Posterior cingulate gyrus (tissue), 11 donors: ENCODE measurements at places on chromosomes 7 and 10.

DNA sequence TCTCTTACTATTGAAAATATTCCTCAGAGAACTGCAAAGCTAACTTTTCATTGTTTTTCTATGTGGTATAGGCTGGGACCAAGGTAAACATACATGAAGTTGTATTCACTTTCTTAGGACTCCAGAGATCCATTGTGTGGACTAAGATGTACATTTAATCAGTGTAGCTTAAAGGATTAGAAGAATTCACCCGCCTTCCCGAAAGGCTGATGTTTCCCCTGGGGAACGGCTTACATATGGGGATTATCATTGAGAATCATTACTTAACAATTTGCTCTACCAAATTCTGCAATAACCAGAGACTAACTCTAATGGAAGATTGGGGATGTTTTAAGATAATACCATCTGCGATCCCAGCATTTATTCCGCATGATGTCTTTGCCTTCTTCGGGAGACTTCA lies 257.1 kb upstream of the KIAA1217 start:
- no peak for DNase-seq

- peak; percentile 61 for DNase-seq
These were observed 24.8 kb downstream of the WDR86 start for GRCh38 chr7:151384776-151385625.

GRCh38 chr7:41047211-41047610 lies 655.7 kb downstream of the INHBA start:
- no peak for DNase-seq

DNA sequence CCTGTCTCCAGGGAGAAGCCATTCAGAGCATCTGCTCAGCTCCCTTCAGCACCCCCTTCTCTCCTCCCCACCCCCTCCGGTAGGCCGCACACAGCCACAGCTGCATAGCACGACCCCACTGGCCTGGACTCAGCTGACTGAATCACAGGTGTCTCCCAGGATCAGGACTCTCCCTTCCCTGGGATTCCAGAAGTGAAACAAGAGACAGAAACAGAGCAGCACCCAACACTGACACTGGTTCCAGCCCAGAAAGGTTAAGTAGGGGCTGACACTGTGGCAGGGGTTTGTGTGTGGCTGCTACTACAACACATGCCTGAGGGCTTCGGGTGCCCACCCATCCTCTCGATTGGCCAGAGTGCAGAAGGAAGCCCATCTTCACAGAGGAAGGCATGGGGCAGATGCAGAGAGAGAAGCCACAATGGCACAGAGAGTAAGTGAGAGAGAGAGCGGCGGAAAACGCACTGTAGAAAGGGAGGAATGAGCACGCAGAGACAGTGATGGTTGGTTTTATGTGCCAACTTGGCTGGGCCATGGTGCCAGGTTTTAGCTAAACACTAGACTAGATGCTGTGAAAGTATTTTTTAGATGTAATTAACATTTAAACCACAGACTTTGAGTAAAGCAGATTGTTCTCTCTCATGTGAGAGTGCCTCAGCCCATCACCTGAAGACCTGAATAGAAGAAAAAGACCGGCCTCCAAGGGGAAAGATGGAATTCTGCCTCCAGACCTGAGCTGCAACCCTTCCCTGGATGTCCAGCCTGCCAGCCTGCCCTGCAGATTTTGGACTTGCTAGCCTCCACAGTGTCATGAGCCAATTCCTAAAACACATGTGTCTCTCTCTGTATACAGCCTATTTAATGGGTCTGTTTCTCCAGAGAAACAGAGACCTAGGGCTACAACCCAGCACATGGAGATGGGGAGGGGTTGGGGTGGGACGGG lies 107.5 kb downstream of the GRB10 start:
- DNase-seq = peak; percentile 68
